ENCODE measurements at places on chromosomes 3 and 15.

GRCh38 chr3:68006646-68007045, 352.2 kb upstream of the SUCLG2 start:
- no peak for DNase-seq

GRCh38 chr3:69983546-69984265, 15.8 kb upstream of the SAMMSON start:
- DNase-seq, result no peak

DNA sequence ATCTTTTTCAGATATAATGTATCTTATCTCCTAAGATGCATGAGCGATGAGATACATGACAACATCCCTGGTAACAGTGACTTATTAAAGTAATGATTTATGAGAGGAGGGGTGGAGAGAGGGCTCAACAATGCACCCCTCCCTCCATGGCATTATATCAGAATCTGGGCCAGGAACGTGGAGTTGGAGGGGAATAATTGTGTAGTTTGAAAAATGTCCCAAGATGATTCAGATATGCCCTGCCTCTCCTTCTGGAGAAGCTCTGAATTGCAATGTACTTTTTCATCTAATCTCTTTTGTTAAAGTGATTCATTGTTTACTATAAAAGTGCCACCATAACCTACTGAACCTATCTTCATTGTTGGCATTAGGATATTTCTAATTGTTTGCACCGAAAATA, 86.5 kb downstream of the FRMD4B start:
- no peak for DNase-seq

DNA sequence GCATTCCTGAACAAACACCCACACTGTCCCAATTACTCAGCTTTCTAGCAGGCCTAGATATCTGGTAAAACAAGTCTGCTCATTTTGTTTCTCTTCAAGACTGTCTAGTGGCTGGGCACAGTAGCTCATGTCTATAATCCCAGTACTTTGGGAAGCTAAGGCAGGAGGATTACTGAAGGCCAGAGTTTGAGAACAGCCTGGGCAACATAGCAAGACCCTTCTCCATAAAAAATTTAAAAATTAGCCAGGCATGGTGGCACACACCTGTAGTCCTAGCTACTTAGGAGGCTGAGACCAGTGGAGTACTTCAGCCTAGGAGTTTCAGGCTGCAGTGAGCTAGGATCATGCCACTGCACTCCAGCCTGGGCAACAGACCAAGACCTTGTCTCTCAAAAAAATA, 6.2 kb upstream of the PTPN23 start:
- DNase-seq, result no peak

- DNase-seq, result no peak
Observed at GRCh38 chr3:105798381-105798934, 70.4 kb downstream of the CBLB start.

DNA sequence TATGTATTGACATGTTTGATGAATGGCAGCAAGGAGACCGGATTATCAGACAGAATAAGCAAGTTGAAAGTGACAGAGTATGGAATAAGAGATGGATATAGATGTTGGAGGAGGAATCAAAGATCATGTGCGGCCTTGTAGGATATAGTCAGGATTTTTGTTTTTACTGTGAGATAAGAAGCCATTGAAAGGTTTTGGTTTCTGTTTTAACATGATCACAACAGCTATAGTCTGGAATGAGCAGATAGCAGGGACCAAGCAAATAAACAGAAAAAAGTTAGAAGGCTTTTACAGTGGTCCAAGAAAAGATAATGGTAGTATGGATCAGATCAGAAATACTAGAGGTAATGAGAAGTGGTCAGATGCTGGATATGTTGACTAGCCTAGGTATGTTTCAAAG, 52.6 kb downstream of the SLC12A6 start:
- no peak for DNase-seq

All from stimulated activated naive CD8-positive, alpha-beta T cell treated with anti-CD3 and anti-CD28 coated beads, Interleukin-15, amount 100 ng/mL, for 72 hours (primary cell).